Motor neuron (in vitro differentiated cells): ENCODE measurements at places on chromosomes 6 and 20.
A peak's percentile ranks its signal among the peaks of the same experiment; 100 is the strongest.

- ATAC-seq: no peak
These were observed 308.9 kb upstream of the MMS22L start for GRCh38 chr6:97591955-97592354.

DNA sequence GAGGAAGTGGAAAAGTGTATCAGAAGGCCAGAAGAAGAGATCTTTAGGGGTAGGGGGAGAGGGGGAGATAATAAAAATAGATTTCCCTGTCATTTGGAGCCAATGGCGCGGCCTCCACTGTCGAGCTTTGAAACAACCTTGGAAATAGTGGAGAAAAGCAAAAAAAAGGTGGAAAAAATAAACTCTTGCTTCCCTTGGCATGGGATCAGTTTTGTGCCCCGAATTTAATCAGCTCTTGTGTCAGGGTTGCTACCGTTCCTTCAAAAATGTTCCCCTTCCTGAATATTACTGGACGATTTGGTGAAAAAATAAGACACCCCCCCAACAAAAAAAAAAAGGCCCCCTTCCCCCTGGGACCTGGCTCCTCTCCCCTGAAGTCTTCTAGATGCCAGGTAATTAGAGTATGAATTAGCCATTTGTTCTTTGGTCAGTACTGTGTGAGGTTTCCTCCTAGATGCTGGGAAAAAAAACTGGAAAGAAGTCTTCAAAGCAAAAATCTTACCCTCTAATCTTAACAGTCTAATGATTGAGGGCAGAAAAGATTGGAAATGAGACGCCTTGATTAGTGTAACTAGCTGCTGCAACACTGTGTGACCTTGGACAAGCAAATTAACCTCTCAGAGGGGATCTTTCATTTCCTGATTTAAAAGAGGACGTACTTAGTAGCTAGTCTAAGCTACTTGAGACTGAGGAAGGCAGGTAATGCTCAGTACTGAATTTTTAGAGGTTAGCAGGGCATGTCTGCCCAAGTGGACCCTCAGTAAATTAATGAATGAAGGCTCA lies 872 bp upstream of the RBM39 start:
- no peak for ATAC-seq

DNA sequence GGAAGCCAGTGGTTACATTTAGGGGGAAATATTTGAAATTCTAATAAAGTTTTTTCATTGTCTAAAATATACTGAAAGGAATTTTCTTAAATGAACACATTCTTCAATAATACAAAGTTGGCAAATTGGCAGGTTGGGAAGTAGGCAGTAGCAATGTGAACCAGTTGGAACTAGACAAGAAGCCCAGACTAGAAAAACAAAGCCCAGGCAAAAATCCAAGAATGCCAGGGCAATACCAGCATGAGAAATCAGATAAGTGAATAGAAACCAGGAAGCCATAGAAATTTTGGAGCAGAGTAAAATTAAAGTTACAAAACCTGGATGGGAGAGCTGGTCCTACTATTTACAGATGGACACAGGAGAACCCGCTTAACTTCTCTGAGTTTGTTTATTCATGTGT lies 52.2 kb downstream of the TPBG start:
- ATAC-seq: no peak

DNA sequence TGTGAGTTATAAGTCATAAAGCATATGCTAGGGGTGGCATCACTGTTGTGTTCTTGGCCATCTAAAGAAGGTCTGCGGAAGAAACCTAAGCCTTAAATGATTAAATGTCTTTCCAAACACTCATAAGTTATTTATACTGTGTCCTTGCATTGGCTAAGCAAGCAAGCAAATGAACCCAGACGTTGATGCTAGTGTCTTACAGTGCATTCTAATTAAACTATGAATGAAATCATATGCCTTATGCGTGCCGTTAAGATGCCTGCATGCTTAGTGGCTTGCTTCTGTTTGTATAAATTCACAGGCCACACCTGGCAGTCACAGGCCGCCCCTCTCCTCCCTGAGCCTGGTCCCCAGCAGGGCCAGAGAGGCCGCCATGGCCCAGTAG lies 49.9 kb downstream of the RIN2 start:
- peak; percentile 94 for ATAC-seq

DNA sequence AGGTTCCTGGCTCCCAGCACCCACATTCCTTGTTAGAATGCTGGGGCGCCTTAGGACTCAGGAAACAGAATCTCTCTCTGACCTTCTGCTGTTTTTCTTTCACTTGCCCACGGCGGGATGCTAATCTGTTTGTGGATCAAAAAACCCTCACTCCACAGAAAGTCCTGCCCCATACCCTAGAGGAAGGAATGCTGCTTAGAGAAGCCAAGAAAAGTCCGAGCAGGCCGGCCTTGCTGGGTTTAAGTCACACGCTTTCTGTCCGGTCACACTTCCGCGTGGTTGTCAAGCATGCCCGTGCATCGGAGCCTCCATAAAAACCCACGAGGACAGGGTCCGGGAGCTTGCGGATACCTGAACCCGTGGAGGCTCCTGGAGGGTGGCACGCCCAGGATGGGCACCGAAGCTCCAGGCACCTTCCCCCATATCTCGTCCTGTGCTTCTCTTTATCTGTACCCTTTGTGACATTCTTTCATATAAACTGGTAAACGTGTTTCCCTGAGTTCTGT lies 223.1 kb downstream of the NRN1 start:
- no peak for ATAC-seq

GRCh38 chr20:35363190-35363589 lies 48.6 kb downstream of the UQCC1 start:
- no peak for ATAC-seq

- ATAC-seq: no peak
These were observed 36.4 kb downstream of the ELOVL5 start for GRCh38 chr6:53312355-53312754.

- ATAC-seq: peak; percentile 65
These were observed 5.5 kb upstream of the ENPP1 start for GRCh38 chr6:131802347-131802746.

GRCh38 chr20:50367104-50367674 lies 143.0 kb upstream of the PTPN1 start:
- ATAC-seq: no peak

- no peak for ATAC-seq
These were observed 188.9 kb downstream of the KCNQ5 start for GRCh38 chr6:72810571-72811280.

GRCh38 chr20:5393218-5393870 lies 76.6 kb upstream of the PROKR2 start:
- ATAC-seq: no peak

DNA sequence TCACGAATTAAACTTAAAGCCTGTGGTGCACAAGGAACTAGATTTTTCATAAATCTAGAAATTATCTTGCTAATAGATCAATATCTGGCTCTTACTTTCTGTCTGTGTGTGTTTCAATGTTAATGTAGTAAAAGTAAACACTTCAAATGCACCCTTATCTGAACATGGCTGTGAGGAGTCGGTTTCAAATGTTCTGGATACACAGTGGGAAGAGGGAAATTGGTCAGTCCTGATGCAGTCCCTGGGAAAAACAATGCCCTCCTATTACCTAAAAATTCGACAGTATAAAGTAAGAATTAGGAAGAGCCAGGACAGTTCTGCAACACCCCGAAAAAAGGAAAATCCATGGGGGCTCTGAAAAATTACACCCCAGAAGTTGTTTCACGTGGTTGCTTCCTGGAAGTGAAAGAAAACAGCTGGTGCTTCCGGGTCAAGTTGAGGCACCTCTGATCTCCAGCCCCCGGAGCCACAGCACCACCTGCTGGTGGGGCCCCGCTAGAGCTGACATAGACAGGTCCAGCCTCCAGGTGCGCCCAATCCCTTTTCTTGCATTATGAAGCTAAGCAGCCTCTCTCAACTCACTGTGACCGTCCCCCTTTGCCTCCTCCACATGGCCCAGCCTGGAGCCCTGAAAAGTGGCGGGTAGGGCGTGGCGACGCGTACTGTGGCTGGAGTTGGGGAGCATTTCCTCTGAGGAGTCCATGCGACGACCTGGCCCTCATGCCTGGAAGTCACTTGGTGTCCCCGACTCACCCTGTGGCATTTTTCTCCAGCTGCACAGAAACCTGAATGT lies 8.3 kb downstream of the SEMG2 start:
- ATAC-seq: no peak

DNA sequence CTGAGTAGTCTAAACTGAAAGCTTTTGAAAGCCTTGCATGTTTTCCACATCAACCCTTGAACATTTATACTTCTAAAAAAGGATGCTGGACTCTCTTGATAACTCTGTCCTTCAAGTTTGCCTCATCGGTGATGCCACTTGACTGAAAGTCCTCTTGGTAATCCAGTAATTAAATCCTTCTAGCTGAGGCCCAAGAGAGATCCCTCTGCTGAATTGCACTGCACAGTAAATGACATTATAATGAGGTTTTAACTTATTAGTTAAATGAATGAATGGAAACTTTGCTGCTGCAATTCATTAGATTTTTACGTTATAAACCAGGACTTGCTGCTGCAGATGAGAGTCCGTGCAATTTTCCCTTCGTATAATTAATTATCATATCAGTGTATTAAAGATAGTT lies 363.9 kb upstream of the FLRT3 start:
- no peak for ATAC-seq

DNA sequence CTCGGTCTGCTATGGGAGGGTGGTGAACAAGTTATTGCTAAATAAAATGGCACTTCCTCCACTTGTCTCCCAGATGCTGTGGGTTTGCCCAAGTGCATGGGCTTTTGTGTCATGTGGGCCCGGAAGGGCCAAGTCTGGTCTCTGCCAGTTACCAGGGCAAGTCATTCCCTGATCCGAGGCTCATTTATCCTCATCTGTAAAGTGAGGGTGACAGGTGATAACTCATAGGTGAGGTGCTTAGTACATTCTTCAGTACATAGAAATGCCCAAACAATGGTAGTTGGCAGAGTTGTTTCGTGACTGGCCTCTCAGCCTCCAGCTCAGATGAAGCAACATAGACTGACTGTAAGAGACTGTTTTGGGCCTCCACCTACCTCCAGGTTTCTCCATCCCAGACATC lies 2.0 kb upstream of the MUCL3 start:
- no peak for ATAC-seq

GRCh38 chr6:95973976-95974375 lies 41.8 kb upstream of the FUT9 start:
- no peak for ATAC-seq

DNA sequence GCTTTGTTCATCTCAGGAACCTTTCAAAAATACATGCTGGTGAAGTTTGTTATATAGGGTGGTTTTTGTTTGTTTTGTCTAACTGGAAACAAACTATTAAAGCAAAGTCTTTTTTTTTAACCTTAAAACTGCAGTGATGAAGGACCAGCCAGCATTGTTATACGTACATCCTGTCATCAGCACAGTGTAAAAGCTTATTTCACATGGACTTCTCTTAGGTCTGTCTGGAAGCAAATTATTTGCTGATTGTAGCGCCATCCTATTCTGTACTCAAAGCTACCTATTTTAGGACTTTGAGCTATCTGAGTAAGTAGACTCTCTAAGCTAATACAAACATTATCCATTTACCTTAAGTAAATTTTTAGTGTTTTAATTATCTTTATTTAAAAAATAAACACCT lies 61.7 kb downstream of the SNX9 start:
- ATAC-seq: no peak

- ATAC-seq: no peak
These were observed 15.4 kb upstream of the IL22RA2 start for GRCh38 chr6:137188855-137189254.

GRCh38 chr20:25296094-25297093 lies 48.5 kb downstream of the PYGB start:
- ATAC-seq: peak; percentile 3

GRCh38 chr20:17939622-17940223 lies 28.9 kb downstream of the SNX5 start:
- no peak for ATAC-seq

DNA sequence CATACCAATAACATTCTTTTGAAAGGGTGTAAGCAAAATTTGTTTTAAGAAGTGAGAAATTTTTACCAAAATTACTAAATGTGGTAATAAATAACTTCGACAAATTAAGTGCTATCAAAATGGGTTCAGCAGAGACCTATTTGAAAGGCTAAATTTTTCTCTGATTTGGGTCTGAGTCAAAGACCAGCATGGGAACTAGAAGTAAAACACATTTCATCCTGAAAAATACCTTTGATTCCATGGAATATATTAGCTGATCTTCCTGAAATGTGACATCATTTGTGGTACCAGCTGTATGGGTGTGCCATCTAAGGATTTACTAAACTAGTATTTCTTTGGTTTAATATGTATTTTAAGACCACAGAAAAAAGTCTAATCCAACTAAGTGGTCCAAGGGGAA lies 63.6 kb downstream of the BLOC1S5 start:
- no peak for ATAC-seq

DNA sequence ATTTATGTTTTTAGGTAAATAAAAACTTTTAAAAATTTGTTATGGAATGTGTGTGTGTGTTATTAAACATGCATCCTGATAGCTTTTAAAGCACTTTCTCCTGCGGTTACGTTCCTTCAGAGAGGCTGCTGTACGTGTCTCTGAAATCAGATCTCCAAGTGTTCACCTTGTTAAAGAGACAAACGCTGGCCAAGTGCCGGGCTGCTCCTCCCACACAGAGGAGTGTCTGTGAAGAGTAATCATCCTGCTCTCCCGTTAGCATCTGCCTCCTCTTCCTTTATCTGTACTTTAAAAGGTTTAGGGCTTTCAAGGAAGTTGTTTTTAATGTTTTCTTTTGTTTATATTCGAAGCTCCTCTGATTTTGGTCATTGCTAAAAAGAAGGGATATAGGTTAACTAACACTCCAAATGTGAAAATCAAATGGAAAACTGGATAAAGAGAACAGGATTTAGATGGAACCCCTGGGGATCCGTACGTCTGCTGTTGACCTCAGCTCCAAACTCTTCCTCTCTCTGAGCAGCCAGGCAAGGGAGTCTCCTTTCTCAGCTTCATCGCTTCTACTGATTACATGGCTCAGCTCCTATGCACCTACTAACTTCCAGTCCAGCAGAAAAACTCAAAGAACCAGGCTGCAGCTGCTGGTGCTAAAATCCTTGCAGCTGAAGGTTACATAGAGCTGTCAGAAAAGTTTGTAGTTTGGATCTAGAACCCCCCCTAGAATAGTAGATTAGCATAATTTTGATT lies 20.0 kb downstream of the IRF4 start:
- ATAC-seq: no peak

GRCh38 chr6:81128671-81129070 lies 623.8 kb downstream of the TENT5A start:
- no peak for ATAC-seq

GRCh38 chr6:97654674-97655073 lies 371.7 kb upstream of the MMS22L start:
- ATAC-seq: no peak

DNA sequence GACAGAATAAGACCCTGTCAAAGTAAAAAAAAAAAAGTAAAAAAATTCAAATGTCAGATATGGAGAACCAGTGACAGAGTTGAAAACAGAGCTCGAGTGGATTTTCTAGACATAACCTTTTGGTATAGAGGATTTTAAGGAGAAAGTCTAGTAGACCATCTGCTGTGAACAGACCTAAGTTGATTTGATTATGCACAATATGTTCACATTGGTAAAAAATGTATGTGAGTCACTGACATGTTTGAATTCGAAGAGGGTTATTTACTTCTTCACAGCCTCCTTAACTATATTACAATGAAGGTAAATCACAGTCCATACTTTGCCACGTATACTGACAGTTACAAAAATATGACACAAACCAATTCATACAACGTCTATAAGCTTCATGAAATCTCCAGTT lies 7.4 kb downstream of the TINAG start:
- no peak for ATAC-seq
